Testis (tissue), 5 donors: ENCODE measurements at places on chromosomes 3 and 15. TPM values are rescaled to one million over a fixed set of nuclear protein-coding genes. Genes with fewer than 3 reads are reported as not detected.

Gene GLDN
- total RNA-seq = 0.37 TPM

Gene EPHB1
- 31.3 TPM for total RNA-seq

Gene COL6A5
- 1.5 TPM for total RNA-seq

Gene IQCH
- 23.5 TPM for total RNA-seq

Gene SPATA12
- 10.2 TPM for total RNA-seq

Gene MKRN3
- total RNA-seq = 6.4 TPM

Gene SCAANT1
- total RNA-seq = not detected

Gene NOX5
- total RNA-seq = 12.2 TPM

Gene SLC12A8
- 21.0 TPM for total RNA-seq

Gene NECTIN3
- total RNA-seq = 97.1 TPM

Gene CAPN3
- 60.4 TPM for total RNA-seq

Gene GRM2
- 16.9 TPM for total RNA-seq

Gene EPB42
- 7.5 TPM for total RNA-seq

Gene CPN2
- total RNA-seq = 1.4 TPM

Gene C3orf62
- 14.1 TPM for total RNA-seq
